ENCODE measurements at places on chromosomes 3 and 15.

DNA sequence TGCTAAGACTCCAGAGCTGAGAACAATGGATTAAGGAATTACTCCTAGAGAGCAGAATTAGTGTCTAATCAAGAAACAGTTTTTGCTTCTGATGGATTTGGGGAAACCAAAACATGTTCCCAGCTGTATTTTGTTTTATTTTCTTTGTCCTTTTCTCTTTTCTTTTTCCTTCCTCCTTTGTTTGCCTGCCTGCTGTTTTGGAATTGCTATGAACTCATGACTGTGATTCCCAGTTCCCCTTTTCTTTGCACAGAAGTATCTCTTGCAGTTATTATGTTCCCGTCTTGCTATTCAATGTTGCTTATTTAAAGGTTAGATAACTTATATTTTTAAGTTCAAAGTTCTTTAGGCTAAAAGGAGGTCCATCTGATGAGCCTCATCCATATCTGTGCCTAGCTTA lies 77.0 kb upstream of the GBE1 start:
- no peak for DNase-seq

DNA sequence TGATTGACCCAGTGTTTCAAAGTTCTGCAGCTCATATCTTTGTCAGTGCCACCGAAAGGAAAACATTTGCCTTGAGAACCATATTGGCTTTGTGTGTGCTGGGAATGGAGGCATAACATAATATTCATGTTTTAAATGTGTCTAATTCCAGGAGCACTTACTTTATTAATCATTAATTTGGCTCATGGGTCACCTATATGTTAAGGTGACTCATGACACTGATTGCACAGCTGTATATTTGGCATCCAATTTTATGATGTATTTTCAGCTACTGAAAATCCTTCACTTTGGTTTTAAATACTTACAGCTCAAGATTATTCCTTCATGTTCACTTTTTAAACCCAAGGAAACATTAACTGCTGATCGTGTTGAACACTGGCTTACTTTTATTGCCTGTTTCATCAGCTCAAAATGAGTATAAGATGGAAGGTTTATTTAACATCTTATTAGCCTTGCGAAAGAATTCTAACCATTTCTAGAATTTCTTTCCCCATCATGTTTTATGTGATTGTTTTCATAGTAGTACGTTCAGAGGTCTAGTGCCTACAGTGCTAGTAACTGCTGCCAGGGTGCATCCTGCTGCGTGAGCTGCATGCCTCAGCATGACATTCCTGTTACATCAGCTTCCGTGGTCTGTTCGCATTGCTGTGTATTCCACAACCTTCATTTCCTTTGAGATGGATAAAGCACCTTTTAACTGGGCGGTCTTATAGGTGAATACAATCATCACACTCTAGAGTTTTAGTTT lies 63.7 kb downstream of the LRCH3 start:
- DNase-seq = no peak

GRCh38 chr15:66654739-66655375 lies 47.2 kb upstream of the SMAD6 start:
- DNase-seq = peak; percentile 5

DNA sequence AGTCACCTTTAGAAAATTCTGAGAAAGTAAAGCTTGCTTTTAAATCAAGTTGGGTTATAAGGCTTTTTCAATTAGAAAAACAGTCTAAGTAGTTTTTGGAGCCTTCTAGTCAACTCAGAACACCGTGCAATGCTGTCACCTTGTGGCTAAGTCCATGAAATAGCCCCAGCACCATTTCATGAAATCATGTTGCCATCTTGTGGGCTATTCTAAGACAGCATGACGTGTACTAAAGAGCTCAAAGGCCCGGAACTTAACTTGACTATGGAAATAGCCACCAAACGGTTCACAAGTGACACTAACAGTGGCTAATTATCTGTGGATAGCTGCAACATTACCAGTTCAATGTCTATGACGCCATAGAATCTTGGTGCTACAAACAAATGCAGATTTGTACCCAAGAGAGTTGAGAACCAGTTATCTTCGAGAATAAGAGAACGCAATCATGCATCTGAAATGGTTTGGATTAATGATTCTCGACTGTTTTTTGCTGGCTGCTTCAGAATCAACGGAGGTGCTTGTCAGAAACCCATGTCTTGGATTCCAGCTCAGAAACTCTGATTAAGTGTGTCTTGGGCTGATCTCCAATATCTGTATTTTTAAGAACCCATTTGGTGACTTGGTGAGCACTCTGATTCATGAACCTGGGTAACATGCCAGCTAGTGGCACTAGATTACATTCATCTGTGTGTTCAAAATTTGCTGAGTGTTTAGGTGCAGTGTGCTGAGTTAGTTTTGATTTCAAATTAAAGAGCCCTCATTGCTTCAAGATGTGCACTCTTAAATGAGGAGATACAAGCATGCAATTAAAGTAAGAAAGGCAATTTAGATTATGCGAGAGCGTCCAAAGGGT lies 111.2 kb upstream of the MCTP2 start:
- DNase-seq = peak; percentile 5

GRCh38 chr3:171971919-171972514 lies 67.4 kb upstream of the FNDC3B start:
- DNase-seq = no peak

GRCh38 chr3:58044691-58045483 lies 36.7 kb downstream of the FLNB start:
- DNase-seq = no peak

- no peak for DNase-seq
Measured at GRCh38 chr3:196340466-196340865, 2.3 kb upstream of the TM4SF19 start.

DNA sequence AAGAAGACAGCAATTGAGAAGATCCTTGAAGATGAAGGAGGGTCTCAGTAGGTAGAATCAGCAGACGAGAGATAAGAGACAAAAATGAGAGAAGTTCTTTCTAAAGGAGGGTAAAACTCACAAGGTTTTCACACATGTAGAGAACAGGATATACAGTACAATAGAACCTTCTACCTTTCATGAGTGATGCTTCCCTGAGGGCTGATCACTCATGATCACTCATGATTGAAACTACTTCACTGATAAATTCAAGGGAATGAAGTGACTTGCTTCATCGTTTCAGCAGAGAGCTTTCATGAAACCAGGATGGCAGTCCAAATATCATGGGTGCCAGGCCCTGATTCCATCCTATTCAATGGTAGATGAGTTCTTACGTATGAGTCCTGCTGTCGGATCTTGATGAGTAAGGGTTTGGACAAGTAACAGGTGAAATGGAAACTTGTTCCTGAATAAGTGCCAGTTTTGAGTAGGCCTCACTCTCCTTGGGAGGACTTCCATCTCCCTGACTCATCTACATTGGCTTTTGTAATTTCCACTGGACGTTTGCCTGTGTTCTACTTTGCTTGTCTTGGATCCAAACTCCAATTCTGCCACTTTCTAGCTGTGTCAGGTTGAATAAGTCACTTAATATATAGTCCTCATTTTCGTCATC lies 9.6 kb upstream of the CLDN16 start:
- no peak for DNase-seq

- no peak for DNase-seq
Measured at GRCh38 chr3:151283907-151284461, 5.6 kb upstream of the P2RY14 start.

GRCh38 chr3:14127516-14128161 lies 2.8 kb downstream of the TMEM43 start:
- no peak for DNase-seq

DNA sequence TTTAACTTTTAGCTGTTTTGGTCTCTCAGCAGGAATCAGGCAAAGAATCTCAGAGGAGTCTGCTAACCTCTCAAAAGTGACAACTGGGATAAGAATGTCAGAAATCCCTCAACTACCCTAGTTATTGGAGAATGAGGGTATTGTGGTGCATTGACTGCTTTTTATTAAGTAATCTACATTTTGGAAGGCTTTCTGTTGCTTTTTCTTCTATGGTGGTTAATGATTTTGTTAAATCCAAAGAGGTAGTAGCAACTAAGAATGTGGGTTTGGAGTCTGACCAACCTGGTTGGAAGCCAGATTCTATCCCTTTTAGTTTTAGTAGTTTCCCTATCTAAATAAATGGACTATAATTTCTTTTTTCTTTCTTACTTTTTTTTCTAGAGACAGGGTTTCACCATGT lies 94.7 kb upstream of the RNF7 start:
- no peak for DNase-seq

- no peak for DNase-seq
Measured at GRCh38 chr3:50582083-50582482, 12.8 kb downstream of the HEMK1 start.

GRCh38 chr3:88131695-88132094 lies 18.1 kb upstream of the C3orf38 start:
- no peak for DNase-seq

DNA sequence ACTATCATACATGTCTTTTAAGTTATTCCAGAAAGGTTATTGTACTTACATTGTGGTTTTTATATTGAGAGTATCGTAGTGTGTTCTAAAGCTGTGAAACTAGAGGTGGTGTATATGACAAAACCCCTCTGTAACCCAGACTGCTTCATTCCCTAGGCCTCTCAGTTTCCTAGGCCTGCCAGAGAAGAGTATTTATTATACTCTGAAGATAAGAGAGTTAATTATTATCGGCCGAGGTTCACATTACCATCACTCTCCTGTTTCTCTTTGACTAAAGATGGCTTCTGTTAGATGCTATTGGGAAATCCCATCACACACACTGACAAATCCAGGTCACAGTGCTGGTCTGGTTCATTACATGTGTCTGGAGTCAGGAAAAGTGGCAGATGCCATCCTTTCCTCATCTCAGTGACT lies 20.5 kb downstream of the EXOSC7 start:
- DNase-seq = no peak

- DNase-seq = no peak
Measured at GRCh38 chr3:156016902-156017301, 103.5 kb upstream of the KCNAB1 start.

DNA sequence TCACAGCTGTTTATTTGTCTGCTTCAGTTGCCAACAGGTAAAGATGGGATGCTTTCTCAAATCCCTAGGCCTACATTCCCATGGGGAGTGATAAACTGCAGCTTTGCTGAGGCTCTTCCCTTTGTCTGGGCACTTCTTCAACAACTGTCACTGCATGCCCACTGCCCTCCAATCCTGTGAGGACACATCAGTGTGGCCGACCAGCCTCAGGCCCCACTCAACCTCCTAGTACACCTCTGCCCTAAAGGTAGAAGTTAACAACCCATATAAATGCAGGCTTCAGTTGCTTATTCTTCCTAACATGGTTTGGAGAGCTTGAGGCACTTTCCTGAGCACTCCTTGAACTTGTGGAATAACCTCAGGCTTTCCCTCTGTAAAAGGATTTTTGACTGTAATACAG lies 49.6 kb downstream of the ROPN1B start:
- no peak for DNase-seq

GRCh38 chr3:80767604-80768003 lies 993.8 kb downstream of the GBE1 start:
- no peak for DNase-seq

DNA sequence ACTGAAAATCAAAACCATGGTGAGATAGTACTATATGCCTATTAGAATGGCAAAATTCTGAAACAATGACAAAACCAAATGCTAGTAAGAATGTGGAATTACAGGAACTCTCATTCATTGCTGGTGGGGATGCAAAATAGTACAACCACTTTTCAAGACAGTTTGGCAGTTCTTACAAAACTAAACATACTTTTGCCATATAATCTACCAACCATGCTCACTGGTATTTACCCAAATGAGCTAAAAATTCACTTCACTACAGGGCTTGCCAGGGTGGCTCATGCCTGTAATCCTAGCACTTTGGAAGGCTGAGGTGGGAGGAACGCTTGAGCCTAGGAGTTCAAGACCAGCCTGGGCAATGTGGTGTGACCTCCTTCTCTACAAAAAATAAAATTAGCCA lies 40.0 kb downstream of the MYO9A start:
- DNase-seq = no peak

DNA sequence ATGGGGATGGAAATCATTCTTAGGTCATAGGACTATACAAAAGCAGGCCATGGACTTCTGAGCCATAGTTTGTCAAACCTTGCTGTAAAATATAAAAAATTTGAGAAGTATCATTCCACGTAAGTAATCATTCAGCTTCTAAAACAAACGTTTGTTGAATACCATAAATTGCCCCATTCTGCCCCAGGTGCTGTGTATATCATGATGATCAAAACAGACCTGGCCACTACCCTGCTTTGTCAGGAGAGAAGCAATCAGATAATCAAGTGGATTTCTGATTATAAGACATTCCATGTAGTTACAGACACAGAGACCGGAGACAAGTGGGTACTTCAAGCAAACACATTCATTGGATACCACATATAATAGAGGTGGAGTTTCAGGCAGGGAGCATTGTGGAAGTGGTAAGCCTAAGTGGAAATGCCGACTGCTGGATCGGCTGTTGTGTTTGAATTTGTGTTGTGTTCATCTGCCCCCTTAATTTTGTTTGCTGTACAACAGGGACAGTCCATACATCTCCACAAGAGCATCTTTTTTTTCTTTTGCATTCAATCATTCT lies 61.7 kb downstream of the TGFBR2 start:
- DNase-seq = no peak

- no peak for DNase-seq
Measured at GRCh38 chr3:42070524-42070923, 20.6 kb upstream of the TRAK1 start.

- no peak for DNase-seq
Measured at GRCh38 chr3:61965770-61966131, 404.4 kb downstream of the PTPRG start.

DNA sequence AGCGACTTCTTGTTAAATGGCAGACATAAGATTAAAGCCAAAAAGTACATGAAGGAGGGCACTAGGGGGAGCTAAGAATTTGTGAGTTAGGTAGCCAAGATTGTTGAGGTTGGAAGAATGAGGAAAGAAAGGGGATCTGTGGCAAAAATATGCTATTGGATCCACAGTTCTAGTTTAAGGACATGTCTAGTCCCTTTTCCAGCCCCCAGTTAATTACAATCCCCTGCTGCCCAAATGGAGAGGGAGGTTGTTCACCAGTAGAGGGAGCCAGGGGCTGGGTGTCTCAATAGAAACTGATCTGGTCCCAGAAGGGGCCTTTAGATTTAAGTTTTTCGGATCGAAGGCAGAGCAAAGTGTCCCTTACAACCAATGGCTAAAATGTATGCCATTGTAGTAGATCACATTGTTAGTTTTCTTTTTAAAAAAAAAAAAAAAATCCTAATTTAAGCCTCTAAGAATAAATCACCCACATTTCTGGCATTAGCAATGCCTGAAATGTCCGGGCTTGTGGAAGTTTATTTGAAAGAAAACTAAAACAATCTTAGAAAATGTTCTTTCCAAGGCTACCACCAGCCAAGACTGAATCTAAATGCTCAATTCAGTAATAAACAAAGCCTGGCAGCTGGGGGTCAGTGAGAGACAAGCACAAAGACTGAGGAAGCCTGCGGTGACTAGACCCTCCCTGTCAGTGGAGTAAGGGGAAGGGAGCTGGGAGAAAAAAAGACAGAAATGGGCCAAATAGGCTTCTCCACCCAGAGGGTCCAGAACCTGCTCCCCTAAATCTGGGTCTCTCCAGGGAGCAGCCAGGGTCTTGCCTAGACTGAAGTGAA lies 7.1 kb downstream of the COL8A1 start:
- DNase-seq = no peak

DNA sequence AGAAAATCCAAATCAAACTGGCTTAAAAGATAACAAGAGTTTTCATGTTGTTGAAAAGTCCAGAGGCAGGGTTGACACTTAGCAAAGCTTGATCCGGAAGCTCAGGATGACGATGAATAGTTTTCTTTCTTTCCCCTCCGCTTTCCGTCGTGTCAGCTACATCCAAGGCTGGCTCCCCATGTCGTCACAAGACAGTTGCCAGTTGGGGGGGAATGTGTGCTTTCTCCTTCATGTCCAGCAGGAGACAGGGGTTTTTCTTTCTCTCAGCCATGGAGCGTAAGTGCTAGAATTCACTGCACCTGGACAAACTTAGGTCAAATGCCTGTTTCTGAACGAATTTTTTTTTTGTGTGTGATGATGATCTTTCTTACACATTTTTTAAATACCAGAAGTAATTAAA lies 273.8 kb upstream of the RGMA start:
- no peak for DNase-seq
